ENCODE measurements at places on chromosomes 2 and 18.
A peak's percentile ranks its signal among the peaks of the same experiment; 100 is the strongest.

GRCh38 chr2:56693501-56693900, 509.7 kb downstream of the CCDC85A start:
- DNase-seq: no peak

DNA sequence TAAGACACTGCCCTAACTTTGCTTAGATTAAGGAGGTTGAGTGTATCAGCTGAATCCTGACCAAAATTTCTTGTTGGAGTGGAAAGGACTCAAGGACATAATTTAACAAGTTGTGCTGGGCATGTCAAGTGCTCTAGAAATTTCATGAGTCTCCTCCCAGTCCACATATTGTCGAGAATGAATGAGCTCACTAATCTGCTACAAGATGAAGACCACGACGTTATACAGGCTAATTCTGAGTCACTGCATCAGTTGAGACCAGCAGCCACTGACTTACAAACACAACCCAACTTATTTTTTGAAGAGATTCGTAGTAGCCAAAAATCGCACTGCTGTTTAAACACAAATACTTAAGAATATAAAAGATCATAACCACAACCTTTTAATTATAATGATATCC, 28.7 kb upstream of the SLC8A1 start:
- no peak for DNase-seq

DNA sequence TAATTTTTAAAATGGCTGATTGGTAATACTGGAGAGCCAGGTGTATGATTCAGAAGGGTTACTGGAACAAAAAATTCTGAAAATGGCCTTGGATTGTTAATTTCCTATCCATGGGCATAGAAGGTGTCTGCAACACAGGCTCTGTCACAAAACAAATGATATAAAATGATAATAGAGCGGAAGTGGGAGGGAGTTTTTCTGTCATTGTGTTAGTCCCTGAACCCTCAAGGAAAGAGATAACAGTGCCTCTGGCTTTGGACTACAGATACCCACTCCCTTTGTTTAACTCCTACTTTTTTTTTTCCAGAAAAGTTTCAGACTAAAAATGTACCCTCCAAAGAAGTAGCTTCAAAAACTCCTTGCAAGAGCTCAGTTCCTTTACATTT, 28.0 kb upstream of the YES1 start:
- no peak for DNase-seq

GRCh38 chr2:101125374-101125773, 25.8 kb downstream of the TBC1D8 start:
- no peak for DNase-seq

- DNase-seq: peak; percentile 4
These were observed 54.4 kb downstream of the STK39 start for GRCh38 chr2:168192839-168193616.

GRCh38 chr2:221451862-221452788, 120.0 kb downstream of the EPHA4 start:
- no peak for DNase-seq

DNA sequence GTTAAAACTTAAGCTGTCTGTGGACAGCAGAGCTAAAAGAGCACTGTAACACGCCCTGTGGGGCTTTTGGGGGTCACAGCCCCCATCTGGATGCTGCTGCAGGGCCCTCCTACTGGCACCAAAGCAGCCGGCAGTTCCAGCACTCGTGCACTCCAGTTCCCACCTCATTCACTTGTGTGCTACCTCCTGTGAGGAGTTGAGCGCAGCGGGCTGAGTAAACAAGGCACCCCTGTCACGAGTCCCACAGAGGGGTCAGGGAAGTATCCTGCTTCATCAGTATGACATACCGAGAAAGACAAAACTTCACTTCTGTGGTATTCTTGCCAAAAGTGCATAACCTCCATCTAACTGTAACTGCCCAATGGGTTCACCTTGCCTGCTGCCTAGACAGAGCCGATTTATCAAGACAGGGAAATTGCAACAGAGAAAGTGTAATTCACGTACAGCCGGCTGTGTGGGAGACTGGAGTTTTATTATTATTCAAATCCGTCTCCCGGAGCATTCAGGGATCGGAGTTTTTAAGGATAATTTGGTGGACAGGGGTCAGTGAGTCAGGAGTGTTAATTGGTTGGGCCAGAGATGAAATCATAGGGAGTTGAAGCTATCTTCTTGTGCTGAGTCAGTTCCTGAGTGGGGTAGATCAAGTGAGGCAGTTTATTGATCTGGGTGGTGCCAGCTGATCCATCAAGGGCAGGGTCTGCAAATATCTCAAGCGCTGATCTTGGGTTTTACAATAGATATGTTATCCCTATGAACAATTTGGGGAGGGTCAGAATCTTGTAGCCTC, 41.6 kb downstream of the TMEM17 start:
- no peak for DNase-seq

GRCh38 chr2:219171231-219171651, 1.4 kb upstream of the SLC23A3 start:
- no peak for DNase-seq

DNA sequence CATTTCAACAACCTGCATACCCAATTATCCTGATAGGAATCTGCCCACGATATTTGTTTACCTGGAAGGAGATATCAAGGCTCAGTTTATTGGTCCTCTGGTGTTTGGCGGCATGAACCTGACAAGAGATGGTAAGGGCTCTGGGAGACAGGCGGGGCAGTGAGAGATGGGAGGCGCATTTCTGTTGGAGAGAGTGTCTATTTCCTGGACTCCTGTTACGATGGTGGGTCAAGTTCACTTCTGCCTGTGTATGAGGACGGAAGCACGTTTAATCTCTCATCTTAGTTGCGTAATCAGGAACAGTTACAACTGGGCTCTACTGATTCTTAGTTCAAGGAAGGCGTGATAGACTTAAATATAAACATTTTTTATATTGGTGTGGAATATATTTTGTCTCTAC, 8.9 kb downstream of the PDCL3 start:
- DNase-seq: no peak

- DNase-seq: no peak
These were observed 12.3 kb downstream of the MERTK start for GRCh38 chr2:111910609-111911277.

DNA sequence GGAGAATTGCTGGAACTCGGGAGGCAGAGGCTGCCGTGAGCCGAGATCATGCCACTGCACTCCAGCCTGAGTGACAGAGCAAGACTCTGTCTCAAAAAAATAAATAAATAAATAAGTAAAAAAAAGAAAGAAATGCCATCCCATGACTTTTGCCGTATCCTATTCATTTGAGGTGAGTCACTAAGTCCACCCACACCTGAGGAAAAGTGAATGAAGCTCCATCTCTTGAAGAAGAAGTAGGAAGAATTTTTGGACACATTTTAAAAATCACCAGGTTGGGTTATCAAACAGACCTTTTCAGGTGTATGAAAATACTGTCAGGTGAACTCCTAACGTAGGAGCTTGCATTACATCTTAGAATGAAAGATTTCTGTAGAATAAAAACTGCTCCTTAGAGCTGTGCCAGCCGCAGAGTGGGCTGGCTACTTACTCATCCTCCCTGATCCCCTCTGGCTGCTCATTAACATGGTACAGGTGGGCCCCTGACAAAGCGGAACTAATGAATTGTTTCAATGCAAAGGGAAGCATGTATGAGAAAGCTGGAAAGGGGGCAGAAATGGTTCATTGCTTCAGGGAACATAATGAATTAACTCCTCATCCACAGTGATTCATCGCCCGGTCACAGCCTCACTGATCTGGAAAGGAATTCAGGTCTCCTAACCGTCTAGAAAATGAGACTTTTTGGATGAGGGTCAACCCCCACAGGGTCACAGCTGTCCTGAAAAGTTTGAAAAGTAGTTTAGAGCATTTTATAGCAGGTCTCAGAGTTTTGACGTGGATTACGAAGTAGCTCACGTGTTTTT, 191.4 kb downstream of the SPP2 start:
- DNase-seq: no peak

GRCh38 chr2:45311559-45311958, 299.5 kb downstream of the SRBD1 start:
- DNase-seq: no peak

DNA sequence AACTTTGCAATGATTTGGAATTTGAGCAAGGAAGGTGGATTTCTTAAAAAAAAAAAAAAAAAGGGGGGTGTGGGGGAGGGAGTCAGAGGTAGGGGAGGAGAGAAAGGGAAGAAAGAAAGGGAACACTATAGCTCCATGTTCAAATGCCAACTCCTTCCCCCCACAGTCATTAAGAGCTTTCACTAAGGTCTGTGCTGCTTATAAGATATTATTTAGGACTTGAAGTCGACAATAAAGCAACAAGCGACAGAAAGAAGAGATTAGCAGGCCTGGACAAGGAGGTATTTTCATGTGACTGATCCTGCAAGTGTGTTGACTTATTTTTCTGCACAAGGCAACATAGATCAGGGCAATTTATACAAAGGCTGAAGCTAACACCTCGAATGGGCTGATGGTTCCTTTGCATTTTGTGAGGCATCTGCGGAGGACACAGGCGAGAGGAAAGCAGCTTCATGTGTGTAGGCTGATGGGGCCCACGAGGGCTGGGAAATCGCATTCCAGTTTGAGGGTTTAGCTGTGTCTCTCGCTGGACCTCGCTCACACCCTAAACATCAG, 382.0 kb downstream of the SOX11 start:
- no peak for DNase-seq

Data from stimulated activated CD8-positive, alpha-beta memory T cell treated with anti-CD3 and anti-CD28 coated beads, Interleukin-4, amount 100 ng/mL, for 4 hours (primary cell).